ENCODE measurements at places on chromosomes 11 and 22.
A peak's percentile ranks its signal among the peaks of the same experiment; 100 is the strongest.

DNA sequence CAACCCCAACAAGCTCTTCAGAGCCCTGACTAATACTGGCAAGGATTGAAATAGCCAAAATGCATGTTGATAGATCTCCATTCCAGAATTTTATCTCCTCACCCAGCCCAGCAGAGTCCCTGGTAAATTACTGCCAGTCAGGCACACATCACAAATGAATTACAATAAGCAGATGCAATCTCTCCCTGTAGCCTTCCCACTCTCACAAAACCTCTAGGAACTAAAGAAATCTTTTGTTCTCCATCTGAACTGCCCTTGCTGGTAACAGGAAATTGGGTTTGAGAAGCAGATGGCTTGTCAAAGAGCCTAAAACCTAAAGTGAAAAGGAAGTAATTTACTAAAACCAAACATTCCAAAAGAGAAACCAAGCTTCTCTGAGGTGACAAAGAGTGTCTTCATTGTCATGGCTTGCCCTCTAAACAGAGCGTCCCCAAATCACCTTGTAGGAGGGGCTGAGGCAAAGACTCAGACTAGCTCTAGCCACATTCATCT, 59.5 kb downstream of the FAM168A start:
- DNase-seq = no peak

DNA sequence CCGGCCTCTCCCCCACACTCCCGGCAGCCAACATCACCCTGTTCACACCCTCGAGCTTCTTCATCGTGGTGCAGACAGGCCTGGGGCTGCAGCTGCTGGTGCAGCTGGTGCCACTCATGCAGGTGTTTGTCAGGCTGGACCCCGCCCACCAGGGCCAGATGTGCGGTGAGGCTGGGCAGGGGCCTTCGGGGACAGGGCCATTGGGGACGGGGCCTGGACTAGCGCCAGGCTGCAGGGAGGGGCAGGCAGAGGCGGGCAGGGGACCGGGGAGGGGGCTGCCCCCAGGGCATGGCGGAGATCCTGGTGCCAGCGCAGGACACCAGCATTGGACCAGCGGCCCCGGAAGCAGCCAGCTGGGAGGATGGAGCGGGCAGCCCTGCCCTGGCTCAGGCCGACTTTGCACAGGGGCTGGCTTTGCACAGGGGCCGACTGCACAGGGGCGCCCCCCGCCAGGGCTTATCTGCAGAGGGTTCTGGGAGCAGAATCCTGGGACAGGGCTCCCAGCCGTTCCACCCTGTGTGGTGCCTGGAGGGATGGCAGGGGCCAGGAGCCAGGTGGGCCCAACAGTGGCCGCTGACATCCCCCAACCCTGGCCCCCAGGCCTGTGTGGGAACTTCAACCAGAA, 8.6 kb downstream of the MUC5B start:
- no peak for DNase-seq

GRCh38 chr11:38460429-38460828, 1862.4 kb upstream of the RAG2 start:
- DNase-seq = no peak

- DNase-seq = peak; percentile 56
Observed at GRCh38 chr22:27134315-27134701, 476.9 kb downstream of the MIAT start.

GRCh38 chr11:121727942-121728341, 275.2 kb upstream of the SORL1-AS1 start:
- DNase-seq = no peak

DNA sequence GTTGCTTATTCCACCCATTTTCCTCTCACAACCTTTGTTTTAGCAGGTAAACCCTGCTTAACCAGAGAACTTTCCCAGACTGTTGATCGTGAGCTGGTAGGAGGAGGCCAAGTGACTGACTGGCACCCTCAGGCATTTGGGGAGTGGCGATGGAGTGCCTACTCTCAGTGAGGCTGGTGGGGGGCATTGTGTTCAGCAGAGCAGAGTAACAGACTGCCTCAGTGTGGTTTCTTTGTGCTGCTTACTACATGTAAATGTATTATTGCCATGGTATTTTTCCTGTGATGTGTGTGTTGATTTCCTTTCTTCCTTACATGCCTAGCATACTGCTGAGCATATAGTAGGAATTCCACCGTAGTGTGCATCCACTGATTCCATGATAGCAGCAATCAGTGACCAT, 2.6 kb downstream of the MARK2 start:
- DNase-seq = no peak

GRCh38 chr11:45185228-45185729, 38.8 kb downstream of the PRDM11 start:
- DNase-seq = no peak

DNA sequence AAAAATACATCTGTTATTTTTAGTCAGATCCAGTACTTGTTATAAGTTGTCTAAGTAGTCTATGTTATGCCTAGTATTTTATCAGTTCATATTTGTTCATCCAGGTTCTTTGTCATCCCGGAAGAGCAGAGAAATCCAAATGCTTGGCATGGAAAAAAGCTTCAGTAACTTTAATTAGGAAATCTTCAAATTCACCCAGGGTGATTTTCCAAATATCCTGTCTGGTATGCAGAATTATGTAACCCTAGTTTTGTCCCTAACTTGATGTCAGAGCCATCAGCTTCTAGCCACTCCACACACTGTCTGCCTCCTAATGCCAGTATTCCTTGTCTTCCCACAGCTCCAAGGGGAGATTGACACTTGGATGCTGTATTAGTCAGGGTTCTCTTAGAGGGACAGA, 216.2 kb downstream of the ARHGAP42 start:
- no peak for DNase-seq

DNA sequence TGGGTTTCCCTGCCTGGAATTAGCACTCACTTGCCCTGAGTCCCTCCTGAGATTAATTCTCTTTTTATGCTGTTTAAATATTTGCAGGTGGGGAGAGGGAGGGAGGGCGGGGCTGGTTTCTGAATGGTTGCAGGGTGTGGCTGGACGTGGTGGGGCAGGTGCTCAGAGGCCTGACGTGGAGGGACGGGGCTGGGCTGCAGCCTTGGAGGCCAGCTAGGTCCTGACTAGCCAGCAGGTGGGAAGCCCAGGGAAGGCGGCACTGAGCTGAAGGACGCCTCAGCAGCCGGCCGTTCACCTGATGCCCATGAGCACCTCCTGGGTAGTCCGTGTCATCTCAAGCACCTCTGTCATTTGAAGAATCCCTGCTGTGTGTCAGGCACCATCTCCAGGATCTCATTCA, 21.3 kb downstream of the SGSM1 start:
- no peak for DNase-seq

DNA sequence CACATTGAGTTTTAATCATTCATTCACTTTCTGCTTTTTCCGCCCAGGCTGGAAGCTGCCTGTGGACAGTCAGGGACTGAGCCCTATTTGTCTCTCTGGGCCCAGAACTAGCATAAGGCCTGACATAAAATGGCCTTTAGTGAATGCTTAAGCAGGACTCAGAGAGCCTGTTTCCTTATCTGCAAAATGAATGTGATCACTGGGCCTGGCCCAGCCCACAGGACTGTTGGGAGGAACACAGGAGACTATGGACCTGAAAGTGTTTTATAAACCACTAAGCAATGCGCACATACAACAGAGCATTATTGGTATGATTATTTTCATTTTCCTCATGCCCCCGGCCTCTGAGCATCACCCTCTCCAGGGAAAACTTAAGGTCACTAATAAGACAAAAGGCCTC, 3.9 kb upstream of the MYH9 start:
- no peak for DNase-seq

DNA sequence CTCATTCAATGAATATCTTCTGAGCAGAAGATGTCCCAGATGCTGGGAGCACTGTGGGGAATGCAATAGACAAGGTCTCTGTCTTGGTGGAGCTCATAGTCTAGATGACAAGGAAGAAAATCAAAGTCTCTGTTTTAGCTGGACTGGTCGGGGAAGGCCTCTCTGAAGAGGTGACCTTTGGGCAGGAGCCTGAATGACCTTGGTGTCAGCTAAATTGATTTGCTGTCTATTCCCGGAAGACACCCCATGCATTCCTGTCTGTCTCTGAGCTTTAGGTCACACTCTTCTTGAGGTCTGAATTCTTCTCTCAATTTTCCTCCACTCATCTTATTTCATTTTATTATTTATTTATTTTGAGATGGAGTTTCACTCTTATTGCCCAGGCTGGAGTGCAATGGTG, 14.5 kb upstream of the ELF5 start:
- no peak for DNase-seq

DNA sequence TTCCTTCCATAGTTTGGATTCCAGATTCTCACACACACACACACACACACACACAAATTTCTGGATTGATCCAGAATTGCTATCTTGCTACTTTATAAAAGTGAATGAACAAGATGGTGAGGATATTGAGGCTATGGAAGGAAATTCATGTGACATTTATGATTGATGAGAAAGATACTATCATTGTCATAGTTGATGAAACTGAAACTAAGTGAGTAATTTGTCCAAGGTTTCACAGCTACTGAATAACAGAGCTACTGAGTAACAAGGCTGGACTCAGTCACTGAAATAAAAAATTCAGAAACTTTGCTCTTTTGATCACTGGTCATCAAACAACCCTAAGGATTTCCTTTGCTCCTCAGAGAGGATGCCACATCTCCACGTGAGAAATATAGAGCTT, 16.2 kb downstream of the OR5D16 start:
- no peak for DNase-seq

DNA sequence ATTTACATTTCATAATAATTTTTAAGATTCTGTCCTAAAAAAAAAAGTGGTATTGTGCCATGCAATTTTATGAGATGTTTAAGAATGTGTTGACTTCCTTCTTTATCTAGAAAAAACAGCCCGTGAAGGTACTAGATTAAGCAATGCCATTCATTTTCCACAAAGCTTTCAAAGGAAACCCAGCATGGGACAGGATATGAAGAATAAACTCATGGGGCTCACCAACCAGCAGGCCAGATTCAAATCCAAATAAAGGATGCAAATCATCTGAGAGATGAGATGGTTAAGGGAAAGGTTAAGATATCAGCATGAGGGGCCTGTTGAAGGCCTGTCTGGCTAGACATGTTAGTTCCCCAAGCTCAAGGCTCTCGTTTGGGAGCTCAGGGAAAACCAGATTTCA, 199.1 kb downstream of the SWAP70 start:
- no peak for DNase-seq

- no peak for DNase-seq
Observed at GRCh38 chr11:126391970-126392632, 36.6 kb downstream of the ST3GAL4 start.

DNA sequence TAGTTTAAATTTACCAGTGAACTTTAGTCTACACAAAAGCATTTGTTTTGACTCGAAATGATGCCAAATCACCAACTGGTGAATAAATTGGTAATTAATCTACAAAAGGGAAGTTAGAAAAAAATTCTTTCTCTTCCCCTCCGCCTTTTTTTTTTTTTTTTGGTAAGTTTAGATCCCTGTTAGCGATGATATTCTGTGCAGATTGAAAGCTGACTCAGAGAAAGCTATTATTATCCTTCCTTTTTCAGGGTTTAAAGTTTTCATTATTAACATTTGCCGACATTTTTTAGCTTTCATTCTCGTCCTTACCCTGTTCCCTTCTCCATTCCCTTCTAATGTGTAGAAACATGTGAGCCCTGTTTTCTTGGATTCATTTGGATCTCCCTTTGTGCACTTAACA, 16.8 kb upstream of the NUP160 start:
- DNase-seq = no peak

DNA sequence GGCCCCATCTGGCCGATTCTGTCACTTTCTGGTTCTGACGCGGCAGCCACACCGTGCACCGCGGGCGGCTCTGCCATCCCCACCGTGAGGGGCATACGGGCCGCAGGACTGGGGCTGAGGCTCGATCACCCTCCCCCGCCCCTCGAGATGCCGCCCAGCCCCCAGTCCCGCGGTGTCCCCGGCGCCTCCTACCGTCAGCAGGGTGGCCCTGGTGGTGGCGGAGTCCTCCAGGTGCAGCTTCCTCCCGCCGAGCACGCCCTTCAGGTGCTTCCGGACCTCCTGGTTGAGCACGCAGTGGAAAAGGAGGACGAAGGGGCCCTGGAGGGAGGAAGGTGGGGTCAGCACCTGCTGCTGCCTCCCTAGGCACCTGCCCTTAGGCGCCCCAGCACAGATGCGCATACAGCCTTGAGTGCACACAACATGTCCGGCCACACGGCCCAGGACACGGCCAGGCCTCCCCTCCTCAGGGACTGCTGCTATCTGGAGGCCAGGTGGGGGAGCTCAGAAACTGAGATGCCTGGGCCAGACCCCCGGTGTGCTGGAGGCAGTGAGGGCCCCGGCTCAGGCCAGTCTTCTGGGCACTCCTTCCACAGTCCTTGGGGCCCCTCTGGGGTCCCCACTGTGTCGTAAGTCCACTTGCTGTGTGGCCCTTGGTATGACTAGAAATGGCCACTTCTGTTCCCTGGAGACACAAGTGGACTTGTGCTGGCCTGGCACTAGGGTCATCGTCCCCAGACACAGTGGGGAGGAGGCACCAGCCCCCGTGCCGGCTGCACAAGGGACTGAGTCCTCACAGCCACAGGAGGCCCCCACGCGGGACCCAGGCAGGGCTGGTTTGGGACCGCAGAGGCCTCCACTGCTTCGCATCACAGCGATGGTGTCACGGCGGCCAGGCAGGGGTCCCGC, 31.5 kb downstream of the TRMU start:
- DNase-seq = no peak
